Prostate gland (tissue), 2 donors: ENCODE measurements at places on chromosomes 3 and 15. TPM values are rescaled to one million over a fixed set of nuclear protein-coding genes. Genes with fewer than 3 reads are reported as not detected.

- H3K4me1 ChIP-seq = no peaks in the 10 kb centered on the region
- no peak overlapping the region for H3K4me3 ChIP-seq
- no peaks in the 10 kb centered on the region for H3K27me3 ChIP-seq
Measured at GRCh38 chr3:32459450-32459849, 43.2 kb downstream of the CMTM6 start.

GRCh38 chr3:183411216-183411922 lies 17.1 kb downstream of the MCF2L2 start:
- no peaks in the 10 kb centered on the region for H3K36me3 ChIP-seq
- no peak overlapping the region for H3K4me3 ChIP-seq
- H3K4me1 ChIP-seq = no peaks in the 10 kb centered on the region

ZPLD1 gene
- 0.28 TPM for total RNA-seq

DNA sequence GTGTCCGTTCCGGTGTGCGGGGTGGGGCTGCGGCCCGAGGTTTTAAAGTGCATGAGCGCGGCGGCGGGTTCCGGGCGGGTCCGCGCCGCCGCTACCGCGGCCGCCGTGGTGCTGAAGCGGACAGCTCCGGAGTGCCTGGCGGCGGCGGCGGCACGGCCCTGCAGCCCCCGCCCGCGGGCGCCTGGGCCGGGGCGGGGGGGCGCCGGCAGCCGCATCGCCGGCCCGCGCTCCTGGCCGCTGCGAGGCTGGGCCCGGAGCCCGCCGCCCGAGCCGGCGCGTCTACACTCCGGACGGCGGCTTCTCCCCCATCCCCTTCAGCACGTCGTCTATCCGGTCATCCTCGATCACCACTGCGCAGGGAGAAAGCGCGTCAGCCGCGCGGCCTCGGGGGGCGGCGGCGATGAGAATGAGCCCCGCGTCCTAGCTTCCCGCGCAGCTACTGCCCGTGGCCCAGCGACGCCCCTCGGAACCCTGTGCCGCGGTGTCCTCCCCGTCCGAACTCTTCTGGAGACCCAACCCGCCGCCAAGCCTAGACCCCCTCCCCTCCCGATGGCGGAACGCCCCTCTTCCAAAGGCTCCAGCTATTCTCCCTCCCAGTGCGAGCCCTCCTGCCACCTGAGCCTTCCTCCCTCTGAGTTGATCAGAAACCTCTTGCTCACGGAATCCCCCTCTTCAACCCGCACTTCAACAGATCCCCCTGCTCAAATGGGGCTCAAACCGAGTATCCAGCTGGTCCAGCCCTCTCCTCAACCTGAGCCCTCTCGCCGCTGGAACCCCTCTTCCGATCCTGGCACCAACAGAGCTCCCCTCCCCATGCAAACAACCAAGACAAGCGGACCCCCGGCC lies 1.3 kb downstream of the CAMK2N2 start:
- H3K27ac ChIP-seq = no peak overlapping the region
- H3K4me1 ChIP-seq = peaks cover 4% of the 10 kb centered on the region
- peak overlapping the region; percentile 44 for H3K4me3 ChIP-seq
- H3K36me3 ChIP-seq = no peaks in the 10 kb centered on the region
- peaks cover 4% of the 10 kb centered on the region for H3K27me3 ChIP-seq

- no peaks in the 10 kb centered on the region for H3K4me1 ChIP-seq
- no peaks in the 10 kb centered on the region for H3K36me3 ChIP-seq
- no peaks in the 10 kb centered on the region for H3K27me3 ChIP-seq
Measured at GRCh38 chr3:47250309-47251060, 32.1 kb downstream of the KIF9 start.

- no peak overlapping the region for H3K27ac ChIP-seq
- H3K27me3 ChIP-seq = no peaks in the 10 kb centered on the region
- no peak overlapping the region for H3K4me3 ChIP-seq
- DNase-seq = no peak
Measured at GRCh38 chr3:23657647-23658046, 148.1 kb upstream of the UBE2E1 start.

GRCh38 chr15:67927501-67928168 lies 87.8 kb upstream of the RNU6-1 start:
- DNase-seq = peak; percentile 80
- H3K27me3 ChIP-seq = no peaks in the 10 kb centered on the region
- no peak overlapping the region for H3K4me3 ChIP-seq
- peak overlapping the region; percentile 32 for H3K27ac ChIP-seq
- H3K4me1 ChIP-seq = peaks cover 3% of the 10 kb centered on the region

ADAMTS17 gene
- 2.7 TPM for total RNA-seq

GRCh38 chr3:24835510-24835909 lies 340.9 kb upstream of the THRB start:
- no peak overlapping the region for H3K27ac ChIP-seq
- no peak for DNase-seq
- no peaks in the 10 kb centered on the region for H3K36me3 ChIP-seq
- no peaks in the 10 kb centered on the region for H3K27me3 ChIP-seq
- H3K4me1 ChIP-seq = peaks cover 7% of the 10 kb centered on the region
- no peak overlapping the region for H3K4me3 ChIP-seq

GRCh38 chr3:44905446-44906157 lies 31.2 kb downstream of the TGM4 start:
- no peaks in the 10 kb centered on the region for H3K4me1 ChIP-seq
- H3K36me3 ChIP-seq = no peaks in the 10 kb centered on the region
- no peaks in the 10 kb centered on the region for H3K27me3 ChIP-seq

DNA sequence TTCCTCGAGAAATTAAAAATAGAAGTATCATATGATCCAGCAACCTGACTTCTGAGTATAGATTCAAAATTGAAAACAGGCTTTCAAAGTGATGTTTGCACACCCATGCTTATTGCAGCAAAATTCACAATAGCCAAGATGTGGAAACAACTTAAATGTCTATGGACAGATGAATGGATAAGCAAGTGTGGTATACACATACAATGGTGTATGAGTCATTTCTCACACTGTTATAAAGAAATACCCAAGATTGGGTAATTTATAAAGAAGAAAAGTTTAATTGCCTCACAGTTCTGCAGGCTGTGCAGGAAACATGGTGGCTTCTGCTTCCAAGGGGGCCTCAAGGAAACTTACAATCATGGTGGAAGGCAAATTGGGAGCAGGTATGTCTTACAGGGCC lies 100.8 kb downstream of the KLF13 start:
- no peaks in the 10 kb centered on the region for H3K4me1 ChIP-seq
- H3K27ac ChIP-seq = no peak overlapping the region
- H3K36me3 ChIP-seq = no peaks in the 10 kb centered on the region
- no peak for DNase-seq

- no peak overlapping the region for H3K4me3 ChIP-seq
- DNase-seq = no peak
- H3K36me3 ChIP-seq = no peaks in the 10 kb centered on the region
- H3K27me3 ChIP-seq = no peaks in the 10 kb centered on the region
- no peak overlapping the region for H3K27ac ChIP-seq
Measured at GRCh38 chr15:66014635-66015182, 145.4 kb downstream of the RAB11A start.

GRCh38 chr3:52471371-52472238 lies 16.2 kb downstream of the NISCH start:
- peaks cover 27% of the 10 kb centered on the region for H3K36me3 ChIP-seq
- H3K4me3 ChIP-seq = no peak overlapping the region
- H3K27ac ChIP-seq = peak overlapping the region; percentile 45
- H3K27me3 ChIP-seq = no peaks in the 10 kb centered on the region
- DNase-seq = peak; percentile 67
- H3K4me1 ChIP-seq = peaks cover 31% of the 10 kb centered on the region

DNA sequence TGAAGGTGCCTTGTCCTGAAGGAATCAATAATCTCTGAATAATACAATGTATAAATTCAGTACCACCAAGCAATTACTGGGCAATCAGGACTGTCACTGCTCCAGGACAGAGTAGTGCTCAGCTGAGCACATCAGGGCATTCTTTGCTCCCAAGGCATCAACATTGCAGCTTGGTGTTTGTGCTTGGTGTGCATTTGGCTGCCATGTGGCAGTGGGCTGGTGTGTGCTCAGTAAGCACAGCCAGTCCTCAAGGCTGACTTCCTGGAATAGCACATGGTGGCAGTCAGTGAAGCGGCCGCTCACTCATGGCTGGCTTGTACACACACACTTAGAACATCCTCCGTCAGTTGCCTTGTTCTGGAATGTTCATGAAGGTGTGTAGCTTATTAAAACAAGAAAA lies 217.0 kb downstream of the EPHB1 start:
- no peaks in the 10 kb centered on the region for H3K4me1 ChIP-seq
- H3K4me3 ChIP-seq = no peak overlapping the region
- peak; percentile 10 for DNase-seq
- no peaks in the 10 kb centered on the region for H3K36me3 ChIP-seq
- no peak overlapping the region for H3K27ac ChIP-seq
